ENCODE measurements at places on chromosomes 3 and 15. TPM values are rescaled to one million over a fixed set of nuclear protein-coding genes. Genes with fewer than 3 reads are reported as not detected.

Gene TMEM207
- 0.21 TPM for total RNA-seq

GRCh38 chr3:131704098-131704497, 201.3 kb upstream of the MRPL3 start:
- no peak for DNase-seq

Gene FSTL1
- total RNA-seq, result 69.2 TPM

Gene BLOC1S6
- total RNA-seq, result 68.8 TPM

Gene SH2D7
- total RNA-seq, result not detected

Gene ZNF774
- total RNA-seq, result 2.1 TPM
